Activated CD8-positive, alpha-beta memory T cell treated with anti-CD3 and anti-CD28 coated beads, Interleukin-2, amount 10 ng/mL, durations not matched to agents 7 days and 5 days (primary cell): ENCODE measurements at places on chromosomes 12 and 14. TPM values are rescaled to one million over a fixed set of nuclear protein-coding genes. Genes with fewer than 3 reads are reported as not detected.

Gene TAS2R50
- total RNA-seq, result 0.89 TPM

GRCh38 chr14:26320886-26321285 is 276.9 kb downstream of the NOVA1 start:
- DNase-seq, result no peak

- no peak for DNase-seq
Measured at GRCh38 chr12:69354556-69355187, 4.9 kb upstream of the YEATS4 start.

DNA sequence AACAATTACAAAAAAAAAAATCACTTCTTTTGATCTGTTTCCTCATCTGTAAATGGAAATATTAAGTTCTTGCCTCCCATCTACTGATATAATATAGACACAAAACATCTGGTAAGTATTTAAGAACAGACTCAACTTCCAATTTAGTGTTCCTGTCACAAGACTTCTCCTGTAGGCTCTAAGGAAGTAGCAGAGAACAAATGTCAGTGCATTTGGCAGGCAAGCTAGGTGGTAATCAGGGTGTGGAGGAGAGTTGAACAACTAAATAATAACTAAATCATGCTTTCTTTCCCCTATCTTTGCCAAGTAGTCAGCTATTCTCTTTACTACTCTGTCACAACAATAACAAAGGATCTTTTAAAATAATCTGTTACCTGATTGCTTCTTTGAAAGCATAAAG is 22.1 kb downstream of the BAZ1A start:
- DNase-seq, result no peak

Gene EFS
- not detected for total RNA-seq

DNA sequence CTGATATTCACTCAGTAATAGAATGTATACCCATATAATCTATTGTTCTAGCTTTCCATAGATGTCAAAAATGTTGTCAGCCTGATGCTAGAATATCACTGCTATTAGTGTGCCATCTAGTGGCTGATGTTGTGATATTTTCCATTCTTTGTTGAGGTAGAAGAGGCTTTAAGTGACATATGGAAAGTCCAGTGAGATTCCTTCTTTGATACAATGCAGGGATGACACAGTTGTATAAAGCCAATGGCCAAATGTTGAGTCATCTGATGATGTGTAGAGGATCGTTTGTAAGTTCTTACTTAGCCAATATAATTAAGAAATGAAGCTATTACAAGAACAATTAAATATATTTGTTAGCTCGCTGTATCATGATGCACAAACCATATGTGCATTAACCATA is 58.1 kb upstream of the PCED1B start:
- DNase-seq, result no peak

DNA sequence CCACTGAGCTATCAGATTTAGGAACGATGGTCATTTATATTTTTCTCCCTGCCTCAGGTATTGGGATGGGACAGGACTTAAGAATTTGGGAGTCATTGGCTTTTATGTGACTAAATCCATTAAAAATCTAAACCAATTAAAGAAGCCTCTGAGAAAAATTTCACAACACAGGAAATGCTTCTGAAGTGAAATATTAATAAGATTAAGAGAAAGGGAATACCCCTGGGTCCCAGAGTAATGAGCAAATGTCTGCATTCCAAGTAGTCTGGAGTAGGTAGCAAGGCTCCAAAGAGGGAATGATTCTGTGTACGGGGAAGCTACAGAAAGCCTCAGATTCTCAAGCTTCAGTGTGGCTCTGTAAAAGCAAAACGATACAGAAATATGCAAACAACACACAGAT is 707 bp upstream of the MED6 start:
- DNase-seq, result no peak

DNA sequence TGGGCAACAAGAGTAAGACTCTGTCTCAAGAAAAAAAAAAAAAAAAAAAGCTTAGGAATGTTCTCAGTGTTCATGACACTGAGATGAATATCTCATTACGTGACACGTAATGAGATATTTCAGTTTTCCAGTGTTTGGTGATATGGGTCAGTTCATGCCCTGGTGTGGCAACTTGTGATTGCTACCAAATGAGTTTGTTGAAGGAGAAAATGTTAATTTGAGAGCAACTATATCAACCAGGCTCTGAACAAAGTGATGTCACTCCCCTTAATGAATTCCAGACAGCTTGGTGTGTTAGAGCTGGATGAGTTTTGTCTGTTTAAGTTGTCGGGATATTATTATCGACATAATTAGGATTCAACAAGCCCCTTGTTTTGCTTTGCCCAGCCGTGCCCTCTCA is 211.7 kb downstream of the DPF3 start:
- no peak for DNase-seq

Gene P2RX7
- total RNA-seq, result 7.5 TPM

GRCh38 chr14:33484264-33484663 is 466.6 kb downstream of the EGLN3 start:
- DNase-seq, result no peak

DNA sequence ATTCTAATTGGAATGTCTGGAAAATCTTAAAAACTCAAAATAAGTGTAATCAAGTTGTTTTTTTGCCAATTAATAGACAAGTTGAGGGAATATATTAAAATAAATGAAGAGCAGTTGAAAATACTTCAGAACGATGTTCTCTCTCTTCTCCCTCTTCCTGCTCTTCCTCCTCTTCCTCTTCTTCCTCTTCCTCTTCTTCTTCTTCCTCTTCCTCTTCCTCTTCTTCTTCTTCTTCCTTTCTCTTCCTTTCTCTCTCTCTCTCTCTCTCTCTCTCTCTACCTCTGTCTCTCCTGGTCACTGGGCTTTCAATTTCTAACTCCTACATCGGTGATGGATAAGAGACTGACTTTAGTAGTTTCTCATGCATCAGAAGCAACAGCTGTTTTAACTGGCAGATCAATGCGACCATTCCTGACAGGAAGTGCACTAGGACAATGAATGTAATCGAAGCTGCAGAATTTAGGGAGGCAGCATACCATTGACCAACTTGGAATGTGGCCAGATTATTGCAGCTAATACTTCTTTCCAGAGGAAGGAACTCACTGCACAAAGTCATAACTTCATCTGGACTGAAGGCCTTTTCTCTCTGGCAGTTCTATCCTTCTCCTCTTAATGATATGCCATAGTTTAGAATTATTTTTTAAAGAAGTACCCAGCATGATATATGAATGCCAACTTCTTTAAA is 13.8 kb upstream of the TMTC2 start:
- DNase-seq, result no peak

DNA sequence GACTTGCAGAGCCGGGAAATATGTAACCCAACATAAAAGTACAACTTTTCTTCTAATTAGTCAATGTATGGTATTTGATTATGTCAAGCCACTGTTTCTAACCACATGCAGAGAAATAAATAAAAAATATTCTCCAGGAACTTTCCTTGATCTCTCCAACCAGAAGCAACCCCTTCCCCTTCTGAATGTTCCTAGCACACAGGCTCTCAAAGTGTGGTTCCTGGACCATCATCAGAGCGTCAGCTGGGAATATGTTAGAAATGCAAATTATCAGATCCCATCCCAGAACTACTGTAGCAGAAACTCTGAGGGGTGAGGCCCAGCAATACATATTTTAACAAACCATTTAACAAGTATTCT is 21.0 kb upstream of the ITPR2 start:
- no peak for DNase-seq

DNA sequence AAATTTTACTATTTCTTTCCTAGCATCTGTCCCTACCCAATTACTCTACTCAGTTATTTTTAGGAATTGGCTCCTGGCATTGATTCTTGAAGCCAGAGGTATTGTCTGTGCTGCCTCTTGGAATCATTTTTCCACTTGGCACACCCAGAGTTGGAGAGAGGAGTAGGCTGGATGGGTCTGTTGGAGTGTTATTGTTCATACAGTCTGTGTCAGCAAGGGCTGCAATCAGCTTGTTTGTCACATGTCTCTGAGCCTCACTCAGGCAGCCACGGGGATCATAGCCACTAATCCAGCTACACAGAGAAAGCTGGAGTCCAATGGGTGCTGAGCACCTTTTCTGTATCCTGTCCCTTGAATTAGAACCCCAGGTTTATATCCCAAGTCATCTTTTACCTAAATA is 176.0 kb upstream of the DYRK2 start:
- no peak for DNase-seq

GRCh38 chr14:34713681-34714319 is 593 bp downstream of the CFL2 start:
- no peak for DNase-seq

DNA sequence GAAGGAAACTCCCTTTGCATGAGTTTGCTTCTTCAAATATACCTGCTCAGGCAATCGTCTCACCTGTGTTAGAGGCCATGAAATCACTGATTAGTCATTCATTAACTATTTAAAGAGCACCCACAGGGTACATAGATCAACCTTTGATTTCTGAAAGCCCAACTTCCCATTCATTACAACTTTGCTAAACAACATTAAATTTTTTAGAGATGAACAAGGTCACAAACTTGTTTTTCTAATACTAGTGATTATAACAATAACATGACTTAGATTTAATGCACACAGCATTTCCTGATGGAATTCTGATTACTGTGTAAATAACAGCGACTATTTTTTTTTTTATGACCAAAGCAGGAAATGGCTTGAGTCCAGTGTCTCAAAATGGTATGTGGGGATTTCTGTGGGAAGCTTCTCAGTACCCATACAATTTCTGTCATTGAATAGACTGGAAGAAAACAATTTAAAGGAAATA is 5.4 kb upstream of the ERO1A start:
- DNase-seq, result no peak

- DNase-seq, result no peak
Measured at GRCh38 chr12:51729331-51729730, 119.2 kb downstream of the FIGNL2 start.

- DNase-seq, result no peak
Measured at GRCh38 chr14:67453575-67454300, 34.8 kb downstream of the TMEM229B start.

Gene ZDHHC22
- total RNA-seq, result not detected

DNA sequence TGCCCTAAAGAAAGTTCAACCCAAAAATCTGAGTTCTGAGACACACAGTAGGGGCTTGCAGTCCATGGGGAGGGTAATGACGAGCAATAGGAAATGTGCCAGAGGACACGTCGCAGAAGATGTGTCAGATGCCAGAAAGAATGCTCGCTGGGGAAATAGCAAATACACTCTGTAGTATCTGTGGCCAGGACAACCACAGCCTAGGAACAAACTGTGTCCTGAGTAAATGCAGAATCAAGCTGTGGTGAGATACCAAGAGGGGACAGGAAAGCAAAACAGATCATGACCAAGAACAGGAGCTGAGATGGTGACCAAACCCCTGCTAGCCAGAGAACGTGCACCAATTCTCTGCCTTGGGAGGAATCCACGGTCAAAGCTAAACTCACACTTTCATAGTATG is 9.1 kb downstream of the CRACR2A start:
- DNase-seq, result peak; percentile 93

DNA sequence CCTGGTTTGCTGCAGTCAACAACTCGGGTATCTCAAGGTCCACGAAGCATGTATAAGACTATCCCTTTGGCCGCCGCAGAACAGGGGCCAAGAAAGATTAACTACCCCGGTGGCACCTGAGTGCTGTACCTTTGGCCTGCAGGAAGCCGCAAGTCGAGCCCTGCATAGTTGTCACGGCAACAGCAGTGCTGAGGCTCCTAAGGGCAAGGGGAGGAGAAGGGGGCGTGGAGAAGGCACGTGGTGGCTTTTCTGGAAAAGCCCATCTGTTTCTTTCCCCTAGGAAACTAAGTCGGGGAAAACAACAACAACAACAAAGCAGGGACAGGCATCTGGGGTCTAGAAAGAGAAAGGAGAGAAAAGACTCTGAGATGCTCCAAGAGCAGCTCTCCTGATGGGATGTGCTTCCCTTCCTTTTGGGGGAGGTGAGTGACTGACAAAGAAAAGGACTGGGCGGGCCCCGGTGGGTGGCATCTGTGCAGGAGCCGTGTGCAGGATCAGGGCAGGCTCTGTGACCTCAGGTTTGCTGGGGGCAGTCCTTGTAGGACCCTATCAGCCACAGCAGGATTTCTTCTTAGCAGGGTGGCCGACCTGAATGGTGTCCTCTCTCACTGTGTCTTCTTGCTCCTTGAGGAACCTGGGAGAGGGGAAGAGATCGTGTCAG is 123.9 kb downstream of the PRMT8 start:
- no peak for DNase-seq

DNA sequence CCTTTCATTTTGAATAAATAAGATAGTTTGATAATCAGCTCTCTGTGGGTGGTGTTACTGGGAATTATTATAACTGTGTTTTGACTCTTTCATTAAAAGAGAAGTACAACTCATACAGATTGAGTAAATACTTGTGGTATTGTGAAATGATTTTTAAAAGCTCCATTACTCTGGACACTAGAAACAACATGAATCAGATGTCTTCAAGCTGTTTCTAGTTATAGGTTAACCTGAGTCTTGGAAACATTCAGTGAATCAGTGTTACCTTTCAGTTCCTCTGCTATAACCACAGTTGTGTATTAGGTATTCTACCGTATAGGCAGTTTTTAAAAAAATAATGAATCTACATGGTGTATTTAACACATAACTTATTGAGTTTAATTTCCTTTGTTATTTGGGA is 128.4 kb upstream of the SSTR1 start:
- no peak for DNase-seq

Gene TRIM9
- 0.79 TPM for total RNA-seq

Gene RNU6-8
- total RNA-seq, result not detected

DNA sequence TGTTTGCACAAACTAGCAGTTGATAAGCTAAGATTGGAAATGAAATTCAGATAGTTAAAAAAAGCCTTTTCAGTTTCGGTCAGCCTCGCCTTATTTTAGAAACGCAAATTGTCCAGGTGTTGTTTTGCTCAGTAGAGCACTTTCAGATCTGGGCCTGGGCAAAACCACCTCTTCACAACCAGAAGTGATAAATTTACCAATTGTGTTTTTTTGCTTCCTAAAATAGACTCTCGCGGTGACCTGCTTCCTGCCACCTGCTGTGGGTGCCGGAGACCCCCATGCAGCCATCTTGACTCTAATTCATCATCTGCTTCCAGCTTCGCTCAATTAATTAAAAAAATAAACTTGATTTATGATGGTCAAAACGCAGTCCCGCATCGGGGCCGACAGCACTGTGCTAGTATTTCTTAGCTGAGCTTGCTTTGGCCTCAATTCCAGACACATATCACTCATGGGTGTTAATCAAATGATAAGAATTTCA is 335.6 kb downstream of the TMEM121 start:
- DNase-seq, result peak; percentile 79

- no peak for DNase-seq
Measured at GRCh38 chr12:132566516-132567131, 43.8 kb downstream of the LRCOL1 start.

DNA sequence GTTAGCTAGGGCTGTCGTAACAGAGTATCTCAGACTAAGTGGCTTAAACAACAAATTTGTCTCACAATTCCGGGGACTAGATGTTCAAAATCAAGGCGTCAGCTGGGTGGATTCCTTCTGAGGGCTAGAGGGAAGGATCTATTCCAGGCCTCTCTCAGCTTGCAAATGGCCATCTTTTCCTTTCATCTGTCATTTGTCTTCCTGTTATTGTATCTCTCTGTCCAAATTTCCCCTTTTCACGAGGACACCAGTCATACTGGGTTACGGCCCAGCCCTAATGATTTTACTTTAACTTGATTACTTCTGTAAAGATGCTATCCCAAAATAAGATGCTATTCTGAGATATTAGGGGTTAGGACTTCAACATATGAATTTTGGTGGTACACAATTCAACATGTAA is 119.0 kb upstream of the CPSF6 start:
- no peak for DNase-seq

Gene SLC25A21
- total RNA-seq, result not detected

- DNase-seq, result no peak
Measured at GRCh38 chr12:11202811-11203210, 16.1 kb upstream of the TAS2R42 start.

GRCh38 chr14:93458234-93458633 is 27.5 kb downstream of the UNC79 start:
- DNase-seq, result no peak

- DNase-seq, result no peak
Measured at GRCh38 chr12:124531281-124531745, 36.1 kb downstream of the NCOR2 start.
